ENCODE measurements at places on chromosomes 1 and 21.

GRCh38 chr21:44063151-44063912 lies 43.9 kb upstream of the PWP2 start:
- DNase-seq: no peak

GRCh38 chr1:115182012-115182715 lies 92.9 kb upstream of the TSPAN2 start:
- no peak for DNase-seq

DNA sequence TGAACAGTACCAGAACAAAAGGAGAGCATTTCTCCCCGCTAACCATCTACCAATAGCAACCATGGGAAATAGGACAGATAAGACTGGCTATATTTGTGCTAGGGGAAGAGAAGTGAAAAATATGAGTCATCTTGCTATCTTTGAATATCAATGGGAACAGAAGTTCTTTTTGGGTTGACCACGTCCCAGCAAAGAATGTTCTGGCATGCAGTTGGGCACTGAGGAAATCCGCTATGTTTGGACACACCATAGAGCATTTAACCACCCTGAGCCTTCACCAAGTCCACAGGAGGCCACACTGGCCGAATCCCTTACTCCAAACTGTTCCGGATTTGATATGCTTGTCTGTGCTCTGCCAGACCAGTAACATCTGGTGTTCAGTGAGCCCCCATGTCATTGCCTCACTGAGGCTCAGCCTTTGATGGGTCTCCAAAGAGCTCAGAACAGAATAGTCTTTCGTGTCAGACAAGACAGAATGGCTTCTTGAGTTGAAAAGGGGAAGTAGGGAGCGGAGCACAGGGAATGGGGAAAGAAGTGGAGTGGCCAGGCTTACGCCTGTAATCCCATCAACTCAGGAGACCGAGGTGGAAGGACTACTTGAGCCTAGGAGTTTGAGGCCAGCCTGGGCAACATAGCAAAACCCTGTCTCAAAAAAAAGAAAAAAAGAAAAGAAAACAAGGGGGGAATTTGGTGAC lies 81.4 kb downstream of the SMYD2 start:
- peak; percentile 9 for DNase-seq

DNA sequence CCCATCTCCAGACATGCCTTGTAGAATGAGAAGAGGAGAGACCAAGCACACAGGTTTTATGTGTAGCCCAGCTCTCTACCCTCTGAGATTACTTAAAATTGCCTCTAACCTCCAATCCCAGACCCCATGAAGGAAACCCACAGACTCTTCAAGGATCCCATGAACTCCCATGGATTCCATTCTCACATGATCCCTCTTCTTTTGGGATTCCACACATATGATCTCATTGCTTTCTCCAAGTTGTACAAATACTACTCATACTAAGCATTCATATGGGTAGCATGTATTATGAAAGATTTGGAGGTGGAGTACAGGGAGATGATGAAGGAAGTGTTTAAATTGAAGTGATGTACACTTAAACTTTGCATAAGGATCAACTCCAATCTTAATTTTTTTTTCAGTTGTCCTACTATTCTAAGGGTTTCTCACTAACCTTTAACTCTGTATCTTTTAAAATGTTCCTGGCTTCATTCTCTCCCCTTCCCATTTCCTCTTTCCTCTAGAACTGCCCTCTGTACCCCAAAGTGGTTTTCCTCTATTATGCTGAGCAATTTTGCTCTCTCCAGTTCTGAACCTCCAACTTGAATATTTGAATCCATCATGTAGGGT lies 41.6 kb downstream of the MFSD2A start:
- DNase-seq: no peak

DNA sequence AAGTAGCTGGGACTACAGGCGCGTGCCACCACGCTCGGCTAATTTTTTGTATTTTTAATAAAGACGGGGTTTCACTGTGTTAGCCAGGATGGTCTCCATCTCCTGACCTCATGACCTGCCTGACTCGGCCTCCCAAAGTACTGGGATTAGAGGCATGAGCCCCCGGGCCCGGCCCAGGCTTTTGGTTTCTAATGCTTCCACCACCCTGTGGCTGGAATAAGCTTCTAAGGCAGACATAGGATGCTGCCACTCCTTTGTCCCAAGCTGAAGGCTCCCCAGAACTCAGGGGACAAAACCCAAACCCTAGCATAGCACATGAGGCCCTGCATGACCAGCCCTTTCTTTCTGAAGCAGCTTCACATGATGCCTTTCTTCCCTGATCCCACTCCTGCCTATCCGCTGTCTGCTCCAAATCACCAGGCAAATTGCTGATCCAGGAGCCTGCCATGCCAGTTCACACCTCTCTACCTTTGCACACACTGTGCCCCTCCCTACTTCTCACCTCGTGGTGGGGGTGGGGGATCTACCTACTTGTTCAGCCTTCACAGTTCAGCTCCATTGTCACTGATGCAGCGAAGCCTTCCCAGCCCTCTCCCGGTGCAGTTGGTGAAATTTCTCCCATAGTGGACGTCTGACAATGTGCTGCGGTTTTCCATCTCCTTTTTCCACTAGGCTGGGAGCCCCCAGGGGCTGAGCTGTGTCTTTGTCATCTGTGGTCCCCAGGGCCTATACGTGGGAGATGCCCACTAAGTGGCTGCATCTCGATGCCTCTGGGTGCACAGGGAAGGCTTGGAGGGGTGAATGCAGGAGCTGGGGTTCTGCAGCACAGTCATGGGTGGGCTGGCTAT lies 6.9 kb downstream of the PTPRU start:
- no peak for DNase-seq

DNA sequence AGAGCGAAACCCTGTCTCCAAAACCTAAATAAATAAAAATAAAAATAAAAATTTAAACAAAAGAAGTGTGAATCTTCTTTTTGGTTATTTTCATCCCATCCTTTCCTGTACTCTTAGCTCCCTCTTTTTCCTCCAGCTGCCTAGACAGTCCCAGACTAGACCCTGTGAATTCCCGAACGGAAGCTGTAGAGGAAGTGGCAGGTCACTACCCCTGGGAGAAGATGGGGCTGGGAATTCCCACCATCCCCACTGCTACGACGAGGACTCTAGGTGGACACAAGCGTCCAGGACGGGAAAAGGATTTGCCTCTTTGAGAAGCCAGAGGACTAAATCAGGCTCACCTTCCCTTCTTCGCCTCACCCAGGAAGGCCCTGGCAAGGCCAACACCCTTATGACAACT lies 12.6 kb downstream of the RHBDL2 start:
- DNase-seq: no peak

DNA sequence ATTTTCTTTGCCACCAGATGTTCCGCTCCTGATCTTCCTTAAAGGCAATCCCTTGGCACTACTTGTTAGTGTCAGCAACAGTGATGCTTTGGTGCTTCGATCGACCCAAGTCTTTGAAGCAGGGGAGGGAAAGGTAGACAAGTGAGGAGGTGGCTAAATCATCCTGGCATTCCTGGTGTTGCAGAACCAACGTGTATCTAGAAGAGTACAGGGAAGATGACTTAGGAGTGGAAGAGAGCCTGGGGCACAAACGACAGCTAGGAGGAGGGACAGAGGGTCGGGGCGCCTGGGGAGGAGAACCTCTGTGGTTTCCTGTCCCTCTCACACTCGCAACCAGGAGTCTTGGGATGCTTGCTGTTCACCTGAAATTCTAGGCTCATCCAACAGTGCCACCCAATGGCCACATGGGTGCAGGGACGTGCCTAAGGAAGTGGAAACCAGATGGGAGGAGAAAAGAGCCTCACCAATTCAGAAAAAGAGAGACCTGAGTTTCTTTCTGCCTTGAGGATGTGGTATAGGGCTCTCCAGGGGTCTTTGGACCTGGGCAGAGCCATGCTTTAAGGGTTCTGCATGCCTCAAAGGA lies 9.5 kb upstream of the KCNA2 start:
- DNase-seq: peak; percentile 3

DNA sequence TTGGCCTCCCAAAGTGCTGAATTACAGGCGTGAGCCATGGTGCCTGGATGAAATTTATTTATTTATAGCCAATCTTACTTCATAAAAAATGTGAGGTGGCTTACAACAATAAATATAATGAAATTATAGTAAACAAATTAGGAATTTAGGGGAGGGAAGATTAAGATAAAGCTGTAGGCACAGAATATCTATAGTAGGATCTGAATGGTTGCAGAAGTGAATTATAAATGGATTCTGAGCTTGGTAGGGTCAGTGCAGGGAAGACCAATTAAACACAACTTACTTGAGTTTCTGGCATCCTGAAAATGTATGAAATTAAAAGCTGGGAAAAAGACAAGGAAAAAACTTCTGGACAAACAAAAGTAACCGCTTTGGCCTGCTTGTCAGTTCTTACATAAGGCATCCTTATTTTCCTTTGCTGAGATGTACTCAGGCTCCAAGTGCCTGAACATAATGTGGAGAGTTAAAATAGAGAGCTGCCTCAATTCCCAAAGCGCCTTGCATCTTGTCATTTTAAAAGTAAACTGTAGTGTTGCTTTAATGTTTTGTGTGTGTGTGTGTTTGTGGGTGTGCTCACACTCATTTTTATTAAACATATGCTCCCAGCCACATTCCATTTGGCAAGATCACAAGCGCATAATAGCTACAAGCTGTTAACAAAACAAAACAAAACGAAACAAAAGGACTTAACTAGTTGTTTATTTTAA lies 247.3 kb downstream of the S1PR1 start:
- DNase-seq: no peak

DNA sequence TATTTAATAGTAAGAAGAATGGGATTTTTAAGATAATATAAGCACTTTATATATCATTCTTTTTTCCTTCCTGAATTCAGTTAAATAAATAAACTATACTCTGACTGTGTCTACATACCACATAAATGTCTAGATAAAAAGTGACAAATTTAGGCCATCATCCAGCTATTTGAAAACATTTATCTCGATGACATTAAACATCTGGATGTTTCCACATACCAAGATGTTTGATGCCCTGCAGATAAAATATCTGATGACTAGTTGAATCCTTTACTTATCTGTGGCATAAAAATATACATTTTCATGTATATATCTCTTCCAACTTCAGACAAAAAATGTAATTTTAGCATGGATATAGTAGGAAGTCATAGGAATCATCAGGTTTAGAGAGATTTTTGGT lies 348.3 kb downstream of the DPYD start:
- DNase-seq: no peak

DNA sequence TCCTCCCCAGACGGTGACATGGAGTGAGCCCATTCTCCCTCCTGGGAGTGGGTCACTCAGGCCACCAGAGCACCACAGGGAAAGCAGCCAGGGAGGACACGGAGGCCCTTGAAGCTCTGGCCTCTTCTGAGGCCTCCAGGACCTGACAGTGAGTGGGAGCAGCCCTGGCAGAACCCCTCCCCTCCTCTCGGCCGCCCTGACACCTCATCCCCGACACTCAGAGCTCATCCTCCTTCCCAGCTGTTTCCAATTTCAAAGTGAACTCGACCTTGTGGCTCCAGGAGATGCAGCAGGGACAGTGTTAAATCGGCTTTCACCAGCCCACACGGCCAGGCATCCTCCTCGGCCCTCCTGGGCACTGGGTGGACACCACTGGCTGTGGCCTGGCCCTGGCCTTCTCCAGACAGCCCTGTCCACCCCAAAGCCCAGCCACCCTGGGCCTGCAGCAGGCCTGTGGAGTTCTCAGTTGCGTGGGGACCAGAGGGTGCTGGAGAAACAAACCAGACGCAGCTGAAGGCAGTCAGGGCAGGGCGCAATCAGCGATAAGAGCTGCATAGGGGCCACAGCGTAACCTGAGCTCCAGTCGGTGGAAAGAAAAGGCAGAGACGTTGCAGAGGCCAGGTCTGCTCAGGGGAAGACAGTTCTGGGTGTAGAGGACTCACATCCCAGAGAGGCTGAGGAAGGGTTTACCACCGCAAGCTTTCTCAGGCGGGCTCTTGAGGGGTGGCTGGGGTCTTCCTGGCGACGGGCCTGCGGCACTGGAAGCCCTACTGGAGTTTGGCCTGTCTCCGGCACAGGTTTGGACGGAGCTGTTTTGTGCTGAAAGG lies 27.1 kb downstream of the FTCD start:
- no peak for DNase-seq

DNA sequence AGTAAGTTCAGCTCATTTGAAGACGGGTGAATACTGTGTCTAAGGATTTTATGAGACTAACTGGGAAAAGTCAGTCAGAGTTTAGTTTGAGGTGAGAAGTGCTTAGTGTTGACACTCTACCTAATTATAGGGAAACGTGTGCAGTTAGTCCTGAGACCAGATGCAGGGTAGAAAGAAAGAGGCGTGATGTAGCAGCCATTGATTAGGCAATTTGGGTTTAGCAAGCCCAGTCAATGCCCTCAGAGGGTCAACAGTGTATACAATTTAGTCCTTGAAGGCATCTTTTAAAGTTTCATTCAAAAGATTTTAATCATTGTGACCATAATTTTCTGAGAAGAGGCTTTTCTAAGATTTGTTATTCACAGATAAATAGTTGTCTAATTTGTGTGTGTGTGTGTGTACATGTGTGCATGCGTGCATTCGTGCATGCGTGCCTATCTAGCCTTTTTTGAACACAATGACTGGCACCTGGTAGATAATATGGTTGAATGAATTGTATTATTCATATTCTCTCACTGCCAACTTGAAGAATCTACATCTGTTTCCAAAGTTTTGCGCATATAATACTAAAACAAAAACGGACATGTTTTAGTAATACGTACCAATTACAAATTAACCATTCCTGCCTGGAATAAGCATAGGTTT lies 332.9 kb downstream of the SRGAP2C start:
- no peak for DNase-seq

DNA sequence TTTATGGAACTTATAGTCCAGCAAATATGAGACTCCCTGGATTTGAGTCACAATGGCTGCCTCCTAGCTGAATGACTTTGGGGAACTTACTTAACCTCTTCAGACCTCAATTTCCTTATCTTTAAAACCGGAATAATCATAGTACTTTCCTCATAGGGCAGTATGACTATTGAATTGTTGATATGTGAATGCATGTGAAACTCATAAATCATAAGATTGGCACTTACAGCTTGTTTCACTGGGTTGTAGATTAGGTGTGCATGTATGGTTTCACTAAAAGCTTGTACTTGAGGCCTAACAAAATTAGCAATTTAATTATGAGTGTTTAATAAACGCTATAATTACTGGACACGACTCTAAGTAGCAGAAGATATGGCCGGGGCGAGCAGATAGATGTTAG lies 72.5 kb downstream of the ST6GALNAC5 start:
- no peak for DNase-seq

DNA sequence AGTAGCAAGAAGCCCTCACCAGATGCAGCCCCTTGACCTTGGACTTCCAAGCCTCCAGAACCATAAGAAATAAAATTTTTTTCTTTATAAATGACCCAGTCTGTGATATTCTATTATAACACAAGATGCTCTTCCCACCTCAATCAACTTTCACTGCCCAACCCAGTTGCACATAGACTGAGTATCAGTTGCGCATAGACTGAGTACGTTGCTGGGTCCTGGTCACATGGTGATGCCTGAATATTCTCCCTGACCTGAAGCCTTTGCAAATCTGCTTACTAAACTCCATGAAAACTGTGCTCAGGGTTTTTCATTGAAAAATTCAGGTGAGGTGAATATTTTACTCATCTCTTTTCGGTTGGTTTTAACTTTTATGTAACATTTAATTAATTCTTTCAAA lies 59.2 kb downstream of the ETS2 start:
- no peak for DNase-seq

GRCh38 chr1:166980383-166980782 lies 5.0 kb upstream of the ILDR2 start:
- DNase-seq: no peak

Measured in bone marrow (tissue), 2 donors.